Epithelial cell of proximal tubule (primary cell): ENCODE measurements at places on chromosomes 7 and 10. TPM values are rescaled to one million over a fixed set of nuclear protein-coding genes. Genes with fewer than 3 reads are reported as not detected.

GRCh38 chr7:128783143-128783861 lies 7.7 kb upstream of the OPN1SW start:
- DNase-seq, result no peak

DNA sequence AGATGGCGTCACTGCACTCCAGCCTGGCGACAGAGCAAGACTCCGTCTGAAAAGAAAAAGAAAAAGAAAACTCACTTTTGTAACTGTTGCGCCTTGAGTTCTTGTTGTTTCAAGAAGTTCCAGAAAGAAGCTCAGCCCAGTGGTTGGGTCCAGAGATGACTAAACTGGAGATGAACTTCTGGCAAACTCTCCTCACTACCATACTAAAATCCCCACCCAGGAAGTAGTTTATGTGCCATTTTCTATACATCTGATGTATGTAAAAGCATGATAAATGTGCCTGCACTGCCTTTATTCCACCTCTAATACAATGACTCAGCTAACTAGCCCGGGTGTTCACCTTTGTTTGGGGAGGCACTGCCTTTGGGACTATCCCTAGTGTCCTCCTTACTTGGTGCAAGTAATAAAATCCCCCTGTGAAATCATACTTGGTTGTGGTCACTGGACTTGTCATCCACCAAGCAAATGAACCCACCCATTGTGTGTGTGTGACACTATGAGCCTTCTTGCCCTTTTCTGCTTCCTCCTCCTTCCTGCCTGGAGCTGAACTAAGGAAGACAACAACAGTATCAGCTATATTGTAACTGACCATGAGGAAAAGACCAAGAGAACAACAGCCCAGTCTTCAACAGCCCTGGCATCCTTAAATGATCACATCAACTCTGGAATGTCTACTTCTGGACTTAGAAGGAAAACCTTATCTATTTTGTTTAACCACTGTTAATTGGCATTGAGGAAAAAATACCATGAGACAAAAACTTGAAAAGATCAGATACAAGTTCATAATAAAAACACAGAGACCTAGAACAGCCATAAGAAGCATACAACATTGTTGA lies 33.6 kb downstream of the JMJD1C start:
- no peak for DNase-seq

- no peak for DNase-seq
Measured at GRCh38 chr10:88232029-88232895, 350.9 kb downstream of the RNLS start.

DNA sequence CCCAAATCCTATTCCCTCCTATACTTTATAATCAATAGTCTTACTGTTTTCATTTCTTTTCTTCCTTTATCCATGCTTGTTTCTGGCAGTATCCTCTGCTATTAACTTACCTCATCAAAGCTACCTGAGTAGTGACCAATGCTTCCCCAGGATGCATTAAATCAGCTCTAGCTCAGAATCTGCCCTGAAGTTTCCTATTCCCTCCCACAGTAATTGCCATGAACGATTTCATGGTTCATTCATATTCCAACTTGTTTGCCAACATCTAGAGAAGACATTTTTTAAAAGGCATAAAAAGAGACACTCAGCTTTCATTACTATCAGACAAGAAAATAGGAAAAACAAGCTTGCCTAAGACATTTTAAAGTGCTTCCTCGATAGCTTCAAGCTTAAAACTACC lies 42.3 kb downstream of the COA1 start:
- no peak for DNase-seq

- no peak for DNase-seq
Measured at GRCh38 chr10:68550747-68551411, 9.3 kb upstream of the TET1 start.

- no peak for DNase-seq
Measured at GRCh38 chr10:91198781-91199180, 21.7 kb upstream of the PCGF5 start.

DNA sequence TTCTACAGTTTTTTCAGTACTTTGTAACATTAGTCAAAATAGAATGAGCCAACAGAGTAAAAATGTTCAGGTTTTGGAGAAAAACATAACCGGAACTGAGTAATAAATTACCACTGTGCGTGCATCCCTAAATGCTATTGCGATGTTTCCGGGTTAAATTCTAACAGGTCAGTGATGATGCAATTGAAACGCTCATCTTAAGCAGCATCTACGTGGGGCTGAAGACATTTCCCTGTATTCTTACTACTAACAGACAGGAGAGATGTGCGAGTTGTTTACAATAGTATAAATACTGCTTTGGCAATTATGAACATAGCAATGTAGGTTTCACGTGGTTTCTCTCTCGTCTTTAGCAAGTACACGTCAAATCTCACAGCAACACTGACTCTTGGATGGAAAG lies 149.4 kb downstream of the USP6NL start:
- no peak for DNase-seq

DNA sequence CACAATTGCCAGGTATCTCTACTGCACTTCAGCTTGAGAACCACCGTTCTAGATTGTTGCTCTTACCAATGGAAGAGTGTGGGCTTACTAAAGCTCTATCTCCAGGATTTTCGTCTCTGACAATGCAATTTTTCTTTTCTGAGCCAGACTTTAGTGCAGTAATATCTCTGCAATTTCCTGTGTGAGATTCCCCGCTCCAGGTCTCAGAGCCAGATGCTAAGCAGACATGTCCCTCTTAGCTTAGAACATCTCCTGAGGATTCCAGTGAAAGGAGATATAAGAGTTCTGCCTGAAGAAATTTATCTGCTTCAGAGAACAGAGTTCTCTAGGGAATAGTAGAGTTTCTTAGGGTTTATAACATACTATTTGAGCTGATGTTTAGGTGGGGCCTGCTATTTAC lies 82.0 kb downstream of the SND1 start:
- DNase-seq, result no peak

DNA sequence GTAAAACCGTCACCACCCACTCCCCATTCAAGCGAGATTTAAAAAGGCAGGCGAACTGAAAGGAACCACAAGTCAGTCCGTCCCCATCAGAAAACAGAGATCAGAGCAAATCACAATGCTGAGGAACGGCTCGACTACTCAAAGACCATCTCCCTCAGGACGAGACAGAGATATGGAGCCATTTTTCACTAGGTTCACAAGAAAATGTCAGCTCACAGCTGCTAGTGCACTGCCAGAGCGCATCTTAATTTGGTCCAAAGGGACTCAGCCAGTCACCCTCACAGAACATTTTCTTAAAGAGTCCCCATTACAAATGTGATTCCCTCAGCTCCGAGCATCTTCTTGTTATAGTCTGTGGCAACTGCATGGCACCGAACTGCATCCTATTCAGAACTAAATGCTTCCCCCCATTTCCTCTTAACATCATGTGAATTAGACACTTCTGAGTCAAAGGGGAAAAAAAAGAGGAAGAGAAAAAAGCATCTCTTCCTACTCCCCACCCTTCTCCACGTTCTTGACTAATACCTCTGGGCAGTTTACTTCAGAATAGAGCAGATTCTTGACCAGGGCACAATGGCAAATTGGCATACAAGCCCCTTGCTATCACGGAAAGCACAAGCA lies 683.9 kb downstream of the MAGI2 start:
- DNase-seq, result no peak

DNA sequence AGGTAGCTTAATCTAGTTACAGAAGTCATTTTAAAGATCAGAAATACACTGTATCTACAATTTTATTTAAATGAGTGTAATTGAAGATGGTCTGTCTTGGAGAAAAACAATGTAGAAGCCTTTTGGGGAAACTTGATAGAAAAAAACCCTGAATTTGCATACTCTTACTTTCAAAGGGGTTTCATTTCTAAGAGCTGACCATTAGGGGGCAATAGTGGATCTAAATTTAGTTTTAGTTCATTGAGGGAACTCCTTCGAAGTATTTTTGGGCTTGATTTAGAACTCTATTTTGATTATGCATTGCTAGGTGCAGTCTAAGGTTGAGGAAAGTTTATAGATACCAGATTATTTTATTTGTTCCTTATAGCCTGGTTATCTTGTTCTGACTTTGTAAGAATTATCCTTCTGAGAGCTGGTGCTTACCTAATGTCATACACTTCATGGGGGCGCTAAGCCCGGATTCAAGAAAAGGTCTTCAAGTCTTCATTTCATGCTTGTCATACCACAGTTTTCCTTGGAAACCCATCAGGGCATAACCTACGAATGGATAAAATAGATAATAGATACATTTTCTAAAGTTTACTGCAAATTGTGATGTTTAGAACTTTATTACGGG lies 69.1 kb upstream of the MXI1 start:
- no peak for DNase-seq

GRCh38 chr10:69845574-69846292 lies 44.0 kb downstream of the COL13A1 start:
- peak; percentile 76 for DNase-seq

DNA sequence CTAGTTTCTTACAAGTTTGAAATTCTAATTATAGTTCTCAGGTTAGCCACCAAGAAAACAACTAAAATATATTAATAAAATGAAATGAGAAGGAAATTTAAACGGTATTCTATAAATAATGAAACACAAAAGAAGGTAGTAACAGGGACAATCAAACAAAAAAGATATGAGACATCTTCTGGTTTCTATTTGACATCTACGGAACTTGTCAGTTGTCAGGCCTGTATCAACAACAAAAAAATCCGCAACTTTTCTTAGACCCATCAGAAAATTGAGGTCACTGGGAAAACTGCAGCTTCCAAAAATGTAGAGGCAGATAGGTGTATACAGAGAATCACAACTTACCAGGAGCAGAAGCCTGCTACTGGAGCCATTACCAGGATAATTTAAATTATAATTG lies 70.6 kb downstream of the ZPBP start:
- DNase-seq, result no peak

- DNase-seq, result no peak
Measured at GRCh38 chr10:47359626-47360418, 11.7 kb downstream of the RBP3 start.

- DNase-seq, result no peak
Measured at GRCh38 chr10:95761939-95762492, 6.1 kb downstream of the ENTPD1 start.

- DNase-seq, result no peak
Measured at GRCh38 chr10:6516281-6516928, 63.7 kb downstream of the PRKCQ start.

DNA sequence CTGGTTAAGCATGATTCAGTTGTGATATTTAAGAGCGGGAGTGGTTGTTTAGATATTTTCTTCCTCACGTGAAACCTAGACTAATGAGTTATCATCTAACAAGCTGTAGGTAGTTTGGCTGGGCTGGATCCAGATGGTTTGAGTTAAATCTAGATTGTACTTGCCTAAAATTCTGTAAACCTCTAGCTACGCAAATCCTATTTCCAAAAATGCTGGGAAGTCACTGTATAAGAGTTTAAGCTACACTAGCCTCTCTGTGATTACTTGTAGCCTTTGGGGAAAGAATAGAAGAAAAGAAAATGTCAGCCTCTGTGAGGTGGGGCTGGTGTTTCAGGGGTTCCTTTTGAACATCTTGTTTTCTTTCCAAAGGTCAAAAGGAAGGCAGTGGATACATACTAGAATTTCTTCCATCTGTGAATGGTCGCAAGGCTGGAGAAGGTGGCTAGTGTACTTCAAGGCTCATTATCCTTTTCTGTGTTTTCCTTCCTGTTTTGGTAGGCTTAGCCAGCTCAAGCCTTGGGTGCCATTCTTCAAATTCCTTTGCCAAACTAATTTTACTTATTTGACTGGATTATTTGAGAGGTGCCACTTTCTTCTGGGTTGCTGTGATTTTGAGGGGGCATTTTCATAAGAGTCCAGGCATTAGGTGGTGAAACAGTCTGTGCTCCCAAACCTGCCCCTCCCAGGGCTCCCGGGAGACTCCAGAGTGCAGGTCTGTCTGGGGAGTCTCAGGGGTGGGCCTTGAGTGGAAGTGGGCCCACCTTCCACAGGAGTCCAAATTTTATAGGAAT lies 5.2 kb upstream of the EN2 start:
- DNase-seq, result no peak

- DNase-seq, result no peak
Measured at GRCh38 chr7:3082831-3083230, 39.2 kb upstream of the CARD11 start.

TDRD1 gene
- total RNA-seq, result not detected in 2 replicates

C10orf62 gene
- 0.12 TPM in 1 of 2 replicates, not detected in the other for total RNA-seq

PKD1L1 gene
- under 0.01 TPM in 1 of 2 replicates, not detected in the other for total RNA-seq

TES gene
- total RNA-seq, result 153 and 174 TPM in 2 replicates

ZNF503 gene
- 8.5 and 9.6 TPM in 2 replicates for total RNA-seq

KLLN gene
- 0.06 and 0.36 TPM in 2 replicates for total RNA-seq

FAM171A1 gene
- 20.2 and 27.9 TPM in 2 replicates for total RNA-seq

SMKR1 gene
- total RNA-seq, result 0.94 TPM in 1 of 2 replicates, not detected in the other

AOC1 gene
- 2.8 TPM in 1 of 2 replicates, not detected in the other for total RNA-seq

AKR1B1 gene
- 134 and 277 TPM in 2 replicates for total RNA-seq

AVPI1 gene
- 6.5 and 12.0 TPM in 2 replicates for total RNA-seq

PPIF gene
- total RNA-seq, result 62.0 and 99.4 TPM in 2 replicates
